ENCODE measurements at places on chromosomes 5 and 9.

DNA sequence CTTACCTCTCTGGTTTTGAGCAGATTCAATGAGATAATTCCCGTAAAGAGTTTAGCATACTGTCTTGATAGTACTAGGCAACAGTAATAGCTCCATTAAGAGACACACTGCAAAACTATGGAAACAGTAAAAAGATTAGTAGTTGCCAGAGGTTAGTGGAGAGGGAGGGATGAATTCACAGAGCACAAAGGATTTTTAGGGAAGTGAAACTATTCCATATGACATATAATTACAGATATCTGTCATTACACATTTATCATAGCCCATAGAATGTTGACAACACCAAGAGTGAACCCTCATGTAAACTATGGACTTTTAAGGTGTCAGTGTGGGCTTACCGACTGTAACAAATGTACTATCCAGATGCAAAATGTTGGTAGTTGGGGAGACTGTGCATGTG, 176.4 kb upstream of the PLCXD3 start:
- DNase-seq = no peak

GRCh38 chr9:112654282-112654681, 63.6 kb downstream of the INIP start:
- no peak for DNase-seq

DNA sequence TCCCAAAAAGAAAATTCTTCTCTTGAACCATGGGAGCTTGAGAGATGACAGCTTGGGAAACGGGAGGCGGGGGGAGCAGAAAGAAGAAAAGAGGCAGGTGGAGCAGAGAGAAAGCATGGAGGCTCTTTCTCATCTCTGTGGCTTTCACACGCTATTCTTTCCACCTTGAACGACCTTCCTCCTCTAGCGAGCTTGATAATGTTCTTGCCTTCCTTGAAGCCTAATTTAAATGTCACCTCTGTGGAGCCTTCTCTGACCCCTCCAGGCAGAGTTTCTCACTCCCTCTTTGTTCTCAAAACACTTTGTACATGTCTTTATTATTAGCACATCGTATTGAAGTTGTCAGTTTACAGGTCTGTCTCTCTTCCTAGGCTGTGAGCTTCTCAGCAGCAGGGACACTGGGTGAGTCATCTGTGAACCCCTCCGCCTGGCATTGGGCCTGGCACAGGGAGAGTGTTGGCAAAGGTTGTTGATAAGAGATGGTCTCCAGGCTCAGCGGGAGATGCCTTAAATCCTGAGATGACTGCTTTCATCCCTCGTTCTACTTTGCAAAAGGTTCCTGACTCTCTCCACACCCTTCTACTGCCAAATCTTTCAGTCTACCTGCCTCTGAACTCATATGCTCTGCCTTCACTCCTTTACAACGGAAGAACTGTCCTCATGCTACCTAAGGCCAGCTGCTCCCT, 14.1 kb upstream of the STRBP start:
- no peak for DNase-seq

DNA sequence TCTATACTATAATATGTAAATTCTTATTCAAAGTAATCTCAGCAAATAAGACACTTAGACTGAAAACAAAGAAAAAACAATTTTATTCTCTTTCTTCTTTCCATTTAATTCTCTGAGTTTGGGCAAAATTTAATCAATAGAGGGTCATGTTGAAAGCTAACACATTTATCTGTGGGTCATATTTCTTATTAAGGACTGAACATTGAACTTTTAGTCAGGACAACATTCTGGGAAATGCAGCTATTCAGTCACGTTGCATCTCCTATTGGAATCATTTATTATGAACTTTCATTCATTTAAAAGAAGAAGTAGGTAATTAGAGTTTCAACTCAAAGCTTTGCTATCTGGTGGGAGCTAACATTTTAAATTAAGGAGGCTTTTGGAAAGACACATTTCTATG, 372.5 kb downstream of the MAN2A1 start:
- no peak for DNase-seq

DNA sequence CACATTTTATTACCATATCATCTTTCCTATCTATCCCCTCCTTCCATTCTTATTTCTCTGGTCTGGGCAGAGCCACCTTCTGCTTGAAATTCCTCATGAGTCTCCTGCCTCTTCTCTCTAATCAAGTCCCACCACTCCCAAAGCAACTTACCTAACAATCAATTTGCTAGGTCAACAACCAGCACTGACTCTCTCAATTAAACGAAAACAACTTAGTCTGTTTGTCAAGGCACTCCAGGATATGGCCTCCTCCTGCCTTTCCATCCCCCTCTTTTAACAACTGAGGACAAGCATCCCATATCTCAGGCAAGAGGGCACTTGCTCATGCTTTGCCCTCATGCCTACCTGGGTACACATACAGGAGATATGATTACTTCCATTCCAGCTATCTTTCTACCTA, 47.4 kb downstream of the HCN1 start:
- no peak for DNase-seq

DNA sequence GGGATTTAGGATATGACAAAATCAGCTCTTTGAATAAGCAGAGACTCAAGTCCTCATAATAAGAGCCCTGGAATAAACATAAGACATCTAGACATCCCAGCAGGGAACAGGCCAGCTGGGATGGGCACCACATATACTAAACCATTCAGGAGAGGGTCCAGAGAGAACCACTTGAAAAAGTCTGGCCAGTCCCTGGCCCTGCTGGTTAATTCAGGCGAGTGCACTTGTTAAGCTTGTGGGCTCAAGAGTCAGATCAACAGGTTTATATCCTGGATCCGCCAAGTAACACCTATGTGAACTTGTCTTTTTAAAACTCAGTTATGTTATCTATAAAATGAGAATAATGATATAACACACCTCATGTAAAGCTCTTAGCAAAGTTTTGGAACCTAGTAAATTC, 63.3 kb downstream of the CAVIN4 start:
- no peak for DNase-seq

DNA sequence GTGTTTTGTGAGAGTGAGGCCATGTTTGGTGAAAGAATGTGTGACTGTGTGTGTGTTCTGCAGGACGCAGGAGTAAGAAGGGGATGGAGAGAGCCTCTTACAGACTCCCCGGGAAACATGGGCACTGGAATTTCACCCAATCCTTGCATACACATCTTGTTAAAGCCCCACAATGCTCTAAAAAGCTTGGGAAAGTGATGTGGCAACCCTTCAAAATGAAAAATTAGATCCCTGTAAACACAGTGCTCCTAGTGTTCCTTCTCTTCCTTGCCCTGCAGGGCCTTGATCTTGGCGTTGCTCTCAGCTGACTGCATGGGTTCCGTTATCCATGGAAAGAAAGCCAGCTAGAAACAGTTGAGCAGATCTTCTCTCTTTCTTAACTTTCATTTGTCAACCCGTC, 701.7 kb downstream of the SEMA5A start:
- DNase-seq = no peak

- DNase-seq = no peak
Observed at GRCh38 chr5:110177729-110178128, 488.0 kb downstream of the MAN2A1 start.

GRCh38 chr5:6634788-6635430, 1.7 kb downstream of the SRD5A1 start:
- no peak for DNase-seq

DNA sequence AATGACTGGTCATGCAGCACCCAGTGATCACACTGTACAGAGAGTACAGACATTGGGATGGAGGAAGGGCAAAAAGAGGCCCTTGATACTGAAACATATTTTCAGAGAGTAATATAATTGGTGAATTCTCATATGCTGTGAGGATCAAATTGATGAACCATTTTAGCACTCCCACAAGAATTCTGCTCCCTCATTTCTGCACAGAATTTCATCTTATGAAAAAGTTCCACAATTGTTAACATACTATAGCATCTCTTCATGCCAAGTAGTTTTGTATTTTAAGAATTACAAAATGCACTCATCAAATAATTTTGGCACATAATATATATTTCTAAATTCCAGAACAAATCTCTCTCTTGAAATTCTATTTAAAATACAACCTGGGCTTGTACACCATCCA, 351.2 kb downstream of the PDE4D start:
- no peak for DNase-seq

GRCh38 chr5:88727705-88728313, 155.2 kb downstream of the MEF2C start:
- no peak for DNase-seq

DNA sequence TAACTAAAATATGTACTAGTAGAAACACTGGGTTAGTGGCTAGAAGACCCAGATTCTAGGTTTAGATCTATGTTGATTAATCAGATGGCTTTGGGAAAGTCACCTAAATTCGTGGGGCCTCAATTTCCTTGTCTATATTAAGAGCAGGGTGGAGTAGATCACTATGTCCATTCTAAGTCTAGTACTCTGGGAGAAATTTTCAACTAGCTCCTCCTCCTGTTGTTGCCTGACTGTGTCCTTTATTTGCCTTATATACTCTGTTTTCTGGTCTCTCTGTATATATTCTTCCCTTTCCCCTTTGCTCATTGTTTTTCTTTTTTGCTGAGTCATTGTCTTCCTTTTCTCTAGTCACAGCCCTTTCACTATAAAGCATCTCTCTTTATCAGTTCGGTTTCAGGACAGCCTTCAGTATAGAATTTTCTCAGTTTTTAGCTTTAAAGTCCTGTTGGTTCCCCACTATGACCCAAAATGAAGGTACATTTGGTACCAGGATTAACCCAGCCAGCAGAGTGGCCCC, 44.5 kb upstream of the CDH6 start:
- DNase-seq = no peak

DNA sequence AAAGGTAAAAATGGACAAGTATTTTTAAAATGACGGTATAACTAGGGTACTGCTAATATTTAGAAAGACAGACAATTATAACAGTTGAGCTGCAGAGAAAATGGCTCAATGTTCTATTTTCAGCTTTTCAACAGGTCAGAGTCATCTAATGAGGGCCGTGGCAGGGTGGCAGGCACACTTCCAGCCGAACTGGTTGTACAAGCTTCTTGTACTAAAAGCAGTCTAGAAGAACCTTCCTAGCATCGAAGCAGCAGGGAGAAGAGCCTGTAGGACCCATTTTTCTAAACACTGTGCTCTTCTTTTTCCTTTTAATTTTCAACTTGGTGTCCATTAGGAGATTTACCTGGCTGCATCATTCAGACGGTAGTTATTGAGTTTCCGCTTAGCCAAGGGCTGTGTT, 85.6 kb downstream of the SLC28A3 start:
- no peak for DNase-seq

- no peak for DNase-seq
Observed at GRCh38 chr9:80842389-80842788, 847.0 kb downstream of the TLE1 start.

- no peak for DNase-seq
Observed at GRCh38 chr9:94805051-94805489, 78.6 kb downstream of the AOPEP start.

- no peak for DNase-seq
Observed at GRCh38 chr9:135365013-135365768, 114.4 kb upstream of the PPP1R26 start.

- no peak for DNase-seq
Observed at GRCh38 chr9:135503371-135504261, 3.1 kb downstream of the MRPS2 start.

Measured in stimulated activated CD4-positive, alpha-beta T cell treated with anti-CD3 and anti-CD28 coated beads, Interleukin-4, amount 100 ng/mL, for 48 hours (primary cell).